ENCODE measurements at places on chromosomes 3 and 15.

- no peak for DNase-seq
These were observed 68.7 kb upstream of the MAP4 start for GRCh38 chr3:48084929-48085328.

DNA sequence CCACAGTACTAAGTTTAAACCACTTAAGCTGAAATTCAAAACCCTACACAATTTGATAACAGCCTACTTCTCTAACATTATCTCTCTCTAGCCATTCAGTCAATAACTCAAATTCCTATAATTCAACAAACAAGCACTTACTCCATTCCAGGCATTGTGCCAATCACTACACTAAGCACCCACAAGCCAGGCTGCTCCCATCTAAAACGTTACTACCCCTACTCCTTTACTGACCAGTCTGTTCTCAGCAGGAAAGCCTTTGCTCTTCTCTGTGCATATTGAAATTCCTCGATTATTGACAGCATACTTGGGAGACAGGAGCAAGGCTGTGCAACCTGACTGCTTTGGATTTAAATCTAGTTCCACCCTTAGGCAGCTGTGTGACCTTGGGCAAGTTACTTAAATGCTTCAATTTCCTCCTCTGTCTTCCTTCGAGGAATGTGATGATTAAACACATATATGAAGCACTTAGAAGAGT lies 177.2 kb upstream of the THBS1 start:
- peak; percentile 73 for DNase-seq

GRCh38 chr3:169128579-169128978 lies 534.9 kb downstream of the MECOM start:
- DNase-seq: no peak

DNA sequence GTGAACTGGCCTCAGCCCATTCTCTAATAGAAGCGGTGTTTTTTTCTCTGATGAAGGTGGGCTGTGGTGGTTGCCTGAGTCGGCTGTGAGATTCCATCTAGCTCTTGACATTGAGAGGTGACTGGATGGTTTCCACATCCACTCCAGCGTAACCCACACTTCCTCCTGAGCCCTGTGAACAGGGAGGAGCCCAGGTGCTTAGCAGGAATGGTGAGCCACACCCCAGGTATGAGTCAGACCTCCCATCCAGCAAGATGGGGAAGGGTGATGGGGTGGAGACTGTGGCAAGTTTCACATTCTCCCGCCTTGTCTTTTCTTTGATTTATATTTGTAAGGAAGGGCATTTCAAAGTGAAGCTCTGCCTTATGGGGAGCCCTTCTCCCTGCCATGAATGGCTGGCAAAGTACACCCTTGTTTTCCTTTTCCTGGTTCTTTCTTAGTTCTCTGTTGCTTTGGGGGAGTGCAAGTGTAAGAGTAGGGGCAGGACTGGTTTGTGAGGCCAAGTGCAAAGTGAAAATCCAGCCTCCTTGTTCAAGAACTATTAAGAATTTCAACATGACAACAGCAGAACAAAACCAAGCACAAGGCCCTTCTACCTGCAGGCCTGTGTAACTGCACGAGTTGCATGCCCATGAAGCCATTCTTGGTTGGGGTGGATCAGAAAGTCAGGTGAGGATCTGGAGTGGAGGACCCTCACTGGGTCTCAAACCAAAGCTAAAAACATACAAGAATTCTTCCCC lies 4.6 kb upstream of the TPRG1 start:
- no peak for DNase-seq

GRCh38 chr15:94300612-94301011 lies 69.3 kb downstream of the MCTP2 start:
- DNase-seq: no peak

GRCh38 chr3:99678023-99678422 lies 39.6 kb downstream of the COL8A1 start:
- DNase-seq: peak; percentile 73

DNA sequence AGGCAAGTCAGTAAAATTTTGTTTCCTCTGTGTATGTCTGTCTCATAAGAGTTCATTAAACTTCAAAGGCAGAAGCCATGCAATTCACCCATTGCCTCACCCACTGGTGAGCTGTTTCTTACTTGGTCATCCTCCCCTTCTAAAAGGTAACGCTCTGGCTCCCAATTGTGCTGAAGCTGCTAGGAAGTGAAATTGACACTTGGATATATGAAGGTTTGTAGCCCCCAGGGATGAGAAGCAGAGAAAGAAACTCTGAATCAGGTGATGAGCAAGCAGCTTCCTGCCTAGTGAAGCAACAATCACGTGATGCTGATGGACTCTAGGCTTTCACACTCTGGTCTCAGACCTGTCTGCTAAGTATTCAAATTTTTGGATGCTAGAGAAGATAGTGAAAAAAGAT lies 70.7 kb downstream of the CD200R1L start:
- DNase-seq: peak; percentile 52

DNA sequence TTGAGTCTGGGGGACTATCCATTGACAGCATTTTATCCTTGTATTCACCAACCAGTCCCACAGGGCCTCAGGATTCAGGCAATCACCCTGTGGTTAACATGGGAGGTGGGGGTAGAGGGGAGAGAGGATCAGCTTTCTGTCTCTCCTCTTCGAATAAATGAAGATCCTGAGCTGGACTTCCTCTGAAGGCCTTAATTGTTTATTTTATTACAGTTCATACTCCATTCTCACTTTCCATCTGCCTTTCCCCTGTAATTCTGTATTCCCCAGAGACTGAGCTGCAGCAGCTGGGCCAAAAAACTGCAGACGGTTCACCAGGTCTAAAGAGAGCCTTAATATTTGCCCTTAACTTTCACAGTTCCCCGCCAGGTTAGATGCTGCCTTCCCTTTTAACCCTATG lies 11.9 kb downstream of the TAGLN3 start:
- no peak for DNase-seq

DNA sequence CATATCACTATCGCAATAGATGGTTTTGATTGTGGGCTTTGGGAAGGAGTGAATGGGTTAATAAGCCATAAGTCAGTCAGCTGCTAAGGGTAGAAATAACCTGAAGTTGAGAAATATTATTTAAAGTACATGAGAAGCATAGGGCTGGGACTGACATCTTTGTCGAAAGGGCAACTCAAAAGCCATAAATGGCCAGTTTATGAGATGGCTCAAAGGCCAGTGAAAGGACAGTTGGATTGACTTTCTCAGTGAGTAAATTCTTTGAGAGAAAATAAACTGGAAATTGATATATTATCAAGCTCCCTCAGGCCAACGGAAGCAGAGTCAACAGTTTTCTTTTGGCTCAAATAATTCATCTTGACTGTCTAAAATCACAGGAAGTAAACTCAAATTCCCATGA lies 419.8 kb downstream of the NSUN3 start:
- DNase-seq: no peak

DNA sequence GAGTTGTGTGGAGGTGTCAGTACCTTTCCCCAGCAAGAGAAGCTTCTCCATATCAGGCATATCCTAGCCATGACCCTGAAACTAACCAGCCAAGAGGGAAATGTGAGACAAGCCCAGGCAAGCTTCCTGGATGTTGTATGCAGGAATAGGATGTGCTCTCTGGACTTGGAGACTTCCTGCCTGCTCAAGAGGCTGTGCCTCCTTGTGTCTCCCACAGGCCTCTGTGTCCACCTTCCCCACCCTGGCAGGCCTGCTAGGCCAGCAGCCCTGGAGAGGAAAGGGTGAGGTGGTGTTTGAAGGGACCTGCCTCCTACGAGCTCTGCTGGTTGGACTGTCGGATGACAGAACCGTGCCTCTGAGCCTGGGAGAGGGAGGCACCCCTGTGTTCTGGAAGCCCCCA lies 2.1 kb upstream of the DYNLT2B start:
- DNase-seq: no peak

- DNase-seq: peak; percentile 40
These were observed 336.1 kb downstream of the GBE1 start for GRCh38 chr3:81425198-81425868.

DNA sequence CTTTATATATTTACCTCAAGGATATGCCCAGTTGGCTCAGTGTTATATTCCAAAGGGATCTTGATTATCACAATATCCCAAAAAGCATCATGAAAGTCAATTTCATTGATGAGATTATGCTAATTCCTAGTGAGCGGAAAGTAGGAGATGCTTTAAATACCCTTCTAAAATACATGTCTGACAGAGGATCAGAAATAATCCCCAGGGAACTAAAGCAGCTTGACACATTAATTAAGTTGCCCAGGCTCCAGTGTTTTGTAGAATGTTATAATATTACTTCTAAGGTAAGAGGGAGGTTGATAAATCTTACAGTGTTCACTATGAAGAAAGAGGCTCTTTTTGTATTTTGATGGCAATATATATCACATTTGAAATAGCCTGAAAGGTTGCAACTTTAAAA lies 767.5 kb upstream of the ROBO1 start:
- no peak for DNase-seq

GRCh38 chr15:56146756-56147155 lies 96.9 kb downstream of the RFX7 start:
- DNase-seq: no peak

GRCh38 chr15:89912674-89913396 lies at the start of gene ARPIN:
Gene ARPIN, minus strand, starts transcription at chr15:89912952. Its CDS starts 117 bp downstream, at chr15:89912835.
- DNase-seq: peak; percentile 57

GRCh38 chr3:148642214-148642613 lies 55.5 kb upstream of the AGTR1 start:
- no peak for DNase-seq
